ENCODE measurements at places on chromosomes 4 and X.

- no peak for DNase-seq
Observed at GRCh38 chr4:173685831-173686210, 155.8 kb upstream of the HAND2 start.

- DNase-seq: no peak
Observed at GRCh38 chr4:41144812-41145211, 69.5 kb downstream of the APBB2 start.

- no peak for DNase-seq
Observed at GRCh38 chr4:138761638-138762220, 253.9 kb upstream of the NOCT start.

- DNase-seq: no peak
Observed at GRCh38 chr4:85725721-85726170, 250.8 kb downstream of the ARHGAP24 start.

DNA sequence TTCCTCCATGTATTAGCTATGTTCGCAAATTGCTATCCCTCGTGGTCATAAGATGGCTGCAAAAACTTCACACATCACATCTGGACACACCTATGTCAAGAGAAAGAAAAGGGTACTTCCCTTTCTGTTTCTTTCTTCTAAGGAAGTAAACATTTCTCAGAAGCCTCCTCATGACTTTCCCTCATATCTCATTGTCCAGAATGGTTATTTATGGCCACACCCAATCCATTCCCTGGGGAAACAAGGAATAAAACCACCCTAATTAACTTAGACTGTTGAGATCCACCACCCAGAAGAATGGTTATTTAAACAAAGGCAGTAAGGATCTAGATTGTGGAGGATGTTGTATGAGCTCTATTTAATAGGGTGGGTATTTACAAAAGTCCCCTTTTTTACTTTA is 160.8 kb upstream of the LNX1 start:
- no peak for DNase-seq

- DNase-seq: no peak
Observed at GRCh38 chr4:99653916-99654315, 3.7 kb downstream of the C4orf54 start.

DNA sequence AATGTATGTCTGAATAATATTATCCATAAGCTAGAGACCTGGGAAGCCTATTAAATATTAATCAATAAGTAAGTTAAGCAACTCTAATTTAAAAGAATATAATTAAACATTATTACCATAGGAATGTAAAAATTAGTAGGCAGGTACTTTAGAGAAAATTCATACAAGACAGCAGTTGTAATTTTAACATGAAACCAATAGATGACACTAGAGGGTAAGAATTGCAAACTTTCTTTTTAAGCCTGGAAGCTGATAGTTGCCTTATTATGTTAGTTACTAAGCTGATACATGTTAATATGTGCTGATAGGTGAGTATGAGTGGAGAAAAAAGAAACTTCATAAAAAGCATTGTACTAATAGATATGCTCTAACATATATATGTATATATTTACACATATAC is 1157.4 kb downstream of the FAM133A start:
- DNase-seq: no peak

DNA sequence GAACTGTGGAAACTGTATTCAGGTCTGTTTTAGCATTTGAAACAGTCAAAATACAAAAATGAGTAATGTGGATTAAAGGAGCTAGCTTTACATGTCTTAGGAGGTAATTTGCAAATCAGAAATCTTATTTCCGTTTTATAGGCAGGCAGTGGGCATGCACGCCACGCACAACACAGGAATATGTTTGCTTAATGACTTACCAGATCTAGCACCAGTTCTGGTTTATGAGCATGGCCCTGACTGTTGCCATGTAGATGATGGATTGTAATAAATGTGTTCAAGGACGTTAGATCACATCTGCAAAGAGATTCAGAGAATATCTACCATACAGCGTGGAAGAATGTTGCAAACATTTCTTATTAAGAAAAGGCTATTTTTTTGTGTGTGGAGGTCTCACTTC is 344.5 kb upstream of the NR3C2 start:
- no peak for DNase-seq

- no peak for DNase-seq
Observed at GRCh38 chr4:185811509-185812364, at the start of gene SORBS2. TSS of gene SORBS2 (minus strand) at chr4:185812194. CDS start at chr4:185690571, 121,623 bp downstream.

All from activated T-cell treated with anti-CD3 and anti-CD28 coated beads, Interleukin-2, amount 50 U/mL, for 1 hour (primary cell).